Stimulated activated CD4-positive, alpha-beta T cell treated with anti-CD3 and anti-CD28 coated beads, Interleukin-1b, Interleukin-23, amount 100 ng/mL, for 1 hour (primary cell): ENCODE measurements at places on chromosomes 7 and 10.

DNA sequence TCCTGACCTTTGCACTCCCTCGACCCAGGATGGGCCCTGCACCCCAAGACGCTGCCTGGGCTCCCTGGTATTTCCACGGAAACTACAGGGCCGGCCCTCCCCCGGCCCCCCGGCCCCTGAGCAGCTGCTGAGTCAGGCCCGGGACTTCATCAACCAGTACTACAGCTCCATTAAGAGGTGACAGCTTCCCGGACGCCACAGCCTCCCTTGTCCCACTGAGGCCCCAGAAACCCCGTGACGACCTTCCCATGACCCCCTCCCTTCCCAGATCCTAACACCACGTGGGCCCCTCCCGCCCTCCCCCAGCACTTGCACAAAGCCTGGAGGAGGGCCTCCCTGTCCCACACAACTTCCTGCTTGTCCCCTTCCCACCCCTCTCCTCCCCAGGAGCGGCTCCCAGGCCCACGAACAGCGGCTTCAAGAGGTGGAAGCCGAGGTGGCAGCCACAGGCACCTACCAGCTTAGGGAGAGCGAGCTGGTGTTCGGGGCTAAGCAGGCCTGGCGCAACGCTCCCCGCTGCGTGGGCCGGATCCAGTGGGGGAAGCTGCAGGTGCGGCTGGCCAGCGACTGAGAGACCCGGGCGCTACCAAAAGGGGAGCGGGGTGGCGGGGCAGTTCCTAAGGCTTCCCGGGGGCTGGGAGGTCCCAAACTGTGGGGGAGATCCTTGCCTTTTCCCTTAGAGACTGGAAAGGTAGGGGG, 5.7 kb downstream of the NOS3 start:
- DNase-seq, result no peak

- DNase-seq, result no peak
These were observed 494.6 kb upstream of the GRM3 start for GRCh38 chr7:86149024-86149665.

GRCh38 chr10:24344279-24344678, 135.3 kb downstream of the KIAA1217 start:
- no peak for DNase-seq

DNA sequence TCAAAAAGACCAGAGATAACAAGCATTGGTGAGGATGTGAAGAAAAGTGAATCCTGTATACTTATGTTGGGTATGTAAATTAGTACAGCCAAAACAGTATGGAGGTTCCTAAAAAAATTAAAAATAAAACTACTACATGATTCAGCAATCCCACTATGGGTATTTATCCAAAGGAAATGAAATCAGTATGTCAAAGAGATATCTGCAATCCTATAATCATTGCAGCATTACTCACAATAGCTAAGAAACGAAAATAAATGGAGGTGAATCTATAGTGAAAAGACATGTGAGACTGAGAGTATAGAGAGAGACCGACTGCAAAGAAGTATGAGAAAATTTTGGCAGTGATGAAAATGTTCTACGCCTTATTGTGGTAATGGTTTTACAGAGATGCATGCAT, 139.2 kb upstream of the TMEM168 start:
- no peak for DNase-seq

DNA sequence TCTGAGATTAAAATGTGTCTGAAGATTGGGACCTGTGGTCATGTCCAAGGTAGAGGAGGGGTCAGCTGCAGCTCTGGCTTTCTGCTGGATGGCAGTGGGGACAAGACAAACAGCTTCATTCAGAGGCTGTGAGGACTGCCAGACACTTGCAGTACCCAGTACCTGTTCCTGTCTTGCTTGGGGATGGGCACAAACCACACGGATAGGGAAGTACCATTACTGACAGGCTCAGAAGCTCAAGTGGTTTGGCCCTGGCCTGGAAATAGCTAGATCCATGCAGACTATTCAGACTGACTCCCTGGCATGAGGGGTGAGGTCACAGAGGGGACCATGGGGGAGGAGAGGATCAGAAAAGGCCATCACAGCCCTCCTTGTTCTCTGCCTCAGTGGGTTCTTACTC, 56.0 kb upstream of the COMTD1 start:
- no peak for DNase-seq

DNA sequence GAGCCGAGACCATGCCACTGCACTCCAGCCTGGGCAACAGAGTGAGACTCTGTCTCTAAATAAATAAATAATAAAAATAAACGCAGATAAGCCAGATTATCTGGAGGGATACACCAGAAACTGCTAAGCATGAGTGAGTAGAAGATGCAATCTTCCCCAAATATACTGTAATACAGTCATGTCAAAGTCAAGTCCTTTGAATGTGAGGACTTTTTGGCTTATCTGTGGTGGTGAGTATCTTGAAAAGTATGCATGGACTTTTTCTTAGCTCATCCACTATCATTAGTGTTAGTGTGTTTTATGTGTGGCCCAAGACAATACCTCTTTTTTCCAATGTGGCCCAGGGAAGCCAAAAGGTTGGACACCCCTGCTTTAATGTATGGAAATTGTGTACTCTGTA, 44.7 kb upstream of the PITRM1 start:
- no peak for DNase-seq
